ENCODE measurements at places on chromosomes 11 and 22.

DNA sequence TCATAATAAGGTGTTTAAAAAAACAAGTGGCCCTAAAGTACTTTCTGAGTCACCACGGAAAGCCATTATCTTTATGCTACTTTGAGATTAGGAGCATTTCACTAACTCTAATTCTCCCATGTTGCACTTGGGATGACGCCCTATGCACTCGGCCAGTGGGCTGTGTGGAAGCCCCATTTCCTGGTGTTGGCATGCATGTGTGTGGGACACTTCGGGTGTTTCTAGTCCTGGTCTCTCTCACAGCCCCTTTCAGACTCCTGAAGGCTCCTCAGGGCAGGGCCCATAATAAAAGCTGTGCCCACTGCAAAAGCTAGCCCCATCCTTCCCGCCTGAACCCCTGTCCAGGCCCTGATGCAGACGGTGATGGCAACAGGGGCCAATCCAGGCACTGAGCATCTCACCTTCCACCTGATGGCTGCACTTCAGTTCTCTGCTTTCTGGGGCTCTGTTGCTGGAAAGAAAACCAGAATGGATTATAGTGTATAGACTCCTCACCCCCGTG lies 14.9 kb upstream of the FXYD2 start:
- no peak for DNase-seq

DNA sequence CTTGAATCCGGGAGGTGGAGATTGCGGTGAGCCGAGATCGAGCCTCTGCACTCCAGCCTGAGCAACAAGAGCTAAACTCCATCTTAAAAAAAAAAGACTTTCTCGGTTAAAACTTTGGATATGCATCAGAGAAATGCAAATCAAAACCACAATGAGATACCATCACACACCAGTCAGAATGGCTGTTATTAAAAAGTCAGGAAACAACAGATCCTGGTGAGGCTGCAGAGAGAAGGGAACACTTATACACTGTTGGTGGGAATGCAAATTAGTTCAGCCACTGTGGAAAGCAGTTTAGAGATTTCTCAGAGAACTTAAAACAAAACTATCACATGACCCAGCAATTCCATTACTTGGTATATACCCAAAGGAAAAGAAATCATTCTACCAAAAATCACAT lies 619.4 kb upstream of the KIRREL3 start:
- DNase-seq: no peak

- DNase-seq: no peak
Measured at GRCh38 chr11:112247201-112247600, 13.5 kb downstream of the PLET1 start.

- no peak for DNase-seq
Measured at GRCh38 chr11:131713529-131714134, 343.2 kb downstream of the NTM start.

DNA sequence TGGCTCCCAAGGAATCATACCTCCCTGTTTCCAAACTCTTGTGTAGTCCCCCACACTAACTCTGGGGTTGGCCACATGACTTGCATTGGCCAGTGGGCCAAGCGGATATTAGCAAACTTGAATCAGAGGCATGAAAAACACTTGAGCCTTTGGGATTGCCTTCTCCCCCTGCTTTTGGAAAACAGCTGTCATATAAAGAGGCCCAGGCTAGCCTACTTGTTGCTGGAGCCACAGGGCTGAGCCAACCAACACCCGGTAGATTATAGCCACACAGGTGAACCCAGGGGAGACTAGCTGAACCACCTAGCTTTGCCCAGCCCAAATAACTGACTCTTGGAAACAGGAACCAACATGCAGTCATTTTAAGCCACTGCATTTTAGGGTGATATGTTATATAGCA lies 354.8 kb downstream of the TENM4 start:
- no peak for DNase-seq

DNA sequence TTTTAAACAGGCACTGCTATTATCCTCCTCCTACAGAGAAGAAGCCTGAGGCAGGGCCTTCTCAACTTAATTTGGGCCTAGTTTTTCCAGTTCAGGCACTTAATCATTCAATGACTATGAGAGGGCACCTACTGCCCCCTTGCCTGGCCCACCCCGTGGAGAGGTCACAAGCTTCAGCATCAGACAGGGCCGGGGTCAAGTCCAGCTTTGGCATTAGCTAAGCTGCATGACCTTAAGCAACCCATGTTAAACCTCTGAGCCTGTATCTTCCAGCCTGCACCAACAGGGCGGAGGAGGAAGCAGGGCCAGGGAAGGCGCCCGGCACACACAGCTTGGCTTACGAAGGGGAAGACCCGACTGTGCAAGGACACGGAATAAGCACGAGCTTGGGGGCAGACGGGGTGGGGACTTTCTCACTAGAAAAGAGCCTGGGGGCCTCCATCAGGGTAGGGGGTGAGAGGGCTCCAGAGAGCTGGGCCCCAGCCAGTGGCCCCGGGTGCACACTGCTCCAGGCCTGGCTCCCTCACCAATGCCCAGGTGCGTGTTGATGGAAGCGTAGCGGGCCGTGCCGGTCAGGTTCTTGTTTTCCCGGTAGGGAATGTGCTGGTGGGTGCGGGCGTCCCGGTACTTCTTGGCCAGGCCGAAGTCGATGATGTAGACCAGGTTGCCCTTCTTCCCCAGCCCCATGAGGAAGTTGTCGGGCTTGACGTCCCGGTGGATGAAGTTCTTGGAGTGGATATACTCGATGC lies 16.9 kb downstream of the CSNK1E start:
- DNase-seq: no peak

- DNase-seq: no peak
Measured at GRCh38 chr11:100460426-100460825, 226.7 kb upstream of the ARHGAP42 start.

DNA sequence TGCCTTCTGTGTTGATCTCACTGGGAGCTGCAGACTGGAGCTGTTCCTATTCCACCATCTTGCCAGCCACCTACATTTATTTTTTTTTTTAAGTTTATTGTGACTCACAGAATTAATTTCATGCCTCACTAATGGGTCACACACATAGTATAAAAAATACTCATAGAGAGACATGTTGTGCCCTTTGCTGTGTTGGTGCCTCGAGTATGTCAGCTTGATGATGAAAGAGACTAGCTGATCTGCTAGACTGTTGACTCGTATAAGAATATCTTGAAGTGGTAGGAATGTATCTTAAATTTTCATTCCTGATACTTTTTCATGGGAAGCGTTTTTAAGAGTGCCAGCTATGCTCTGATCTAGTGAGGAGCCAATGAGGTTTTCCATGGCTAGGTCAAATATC lies 28.6 kb upstream of the AMPD3 start:
- no peak for DNase-seq

GRCh38 chr22:39179401-39179827 lies 26.9 kb upstream of the CBX7 start:
- no peak for DNase-seq

- DNase-seq: no peak
Measured at GRCh38 chr11:122441666-122442035, 213.9 kb upstream of the UBASH3B start.

- no peak for DNase-seq
Measured at GRCh38 chr11:67025750-67026149, 2.8 kb downstream of the SYT12 start.

GRCh38 chr22:41285441-41285819 lies 557 bp downstream of the RANGAP1 start:
- peak; percentile 86 for DNase-seq

DNA sequence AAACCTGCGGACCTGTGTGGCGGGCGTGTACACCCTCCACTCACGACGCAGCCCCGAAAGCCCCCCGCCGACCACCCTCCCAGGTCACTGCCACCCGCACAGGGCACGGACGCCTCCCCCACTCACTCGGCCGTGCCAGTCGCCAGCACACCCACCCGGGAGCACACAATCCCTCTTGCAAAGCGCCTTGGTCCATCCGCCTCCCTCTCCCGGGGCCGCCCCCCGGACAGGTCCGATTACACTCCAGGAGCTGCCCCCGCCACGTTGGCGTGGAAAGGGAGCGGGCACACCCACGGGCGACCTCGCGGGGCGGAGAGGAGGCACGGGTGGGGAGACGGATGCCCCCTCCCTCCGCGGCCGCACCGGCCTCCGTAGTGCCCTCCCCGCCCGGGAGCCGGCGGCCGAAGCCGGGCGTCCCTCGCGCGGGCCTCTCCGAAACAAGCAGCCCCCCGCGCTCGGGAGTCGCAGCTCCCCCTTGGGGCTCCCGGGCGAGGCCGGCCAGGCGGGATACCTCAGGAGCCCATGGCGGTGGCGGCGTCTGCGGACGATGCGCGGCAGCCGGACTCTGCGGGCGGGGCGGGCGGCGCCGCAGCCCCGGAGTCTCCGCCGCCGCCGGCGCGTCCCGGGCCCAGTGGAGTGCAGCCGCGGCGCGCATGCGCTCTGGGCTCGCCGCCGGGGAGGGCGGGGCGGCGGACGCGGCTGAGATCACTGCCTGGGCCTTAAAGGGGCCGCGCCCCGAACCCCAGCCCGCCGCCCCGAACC lies at the start of gene TMEM184B:
TMEM184B (minus strand) TSS at position 638 of the 762 bp plus-strand sequence. CDS start 25,049 bp downstream, outside the sequence.
- peak; percentile 86 for DNase-seq

DNA sequence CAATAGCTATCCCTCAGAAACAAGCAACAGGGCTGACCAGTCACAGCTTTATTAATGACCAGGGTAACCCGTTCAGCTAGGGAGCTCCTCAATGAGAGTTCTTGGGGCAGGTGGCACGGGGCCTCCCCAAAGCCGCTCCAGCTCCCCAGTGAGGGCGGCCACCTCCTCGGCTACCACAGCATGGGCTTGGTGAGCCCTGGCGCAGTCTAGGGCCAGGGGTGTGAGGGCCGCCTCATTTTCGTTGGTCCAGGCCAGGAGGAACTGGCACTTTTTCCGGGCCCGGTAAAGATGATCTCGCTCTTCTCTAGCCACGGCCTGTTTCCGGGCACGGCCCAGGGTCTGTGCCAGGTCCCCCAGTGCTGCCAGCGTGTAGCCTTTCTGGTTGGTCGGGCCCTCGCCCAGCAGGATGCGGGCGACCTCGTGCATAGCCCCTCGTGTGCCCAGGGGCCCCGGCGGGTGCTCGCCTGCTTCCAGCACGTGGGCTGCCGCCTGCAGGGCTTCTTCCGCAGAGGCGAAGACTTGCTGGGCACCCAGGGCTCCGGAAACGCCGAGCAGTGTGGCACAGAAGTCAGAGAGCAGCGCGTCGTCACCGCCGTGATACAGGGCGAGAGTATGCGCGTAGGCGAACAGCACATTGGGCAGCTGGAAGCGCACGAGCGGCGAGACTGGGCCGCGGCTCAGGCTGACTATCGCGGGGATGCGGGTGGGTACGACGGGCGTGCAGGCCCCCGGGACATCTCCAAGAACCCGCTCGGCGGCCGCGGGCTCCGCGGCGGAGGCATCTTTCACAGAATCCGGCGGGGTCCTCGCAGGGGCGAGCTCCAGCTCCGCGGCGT lies 913 bp downstream of the ZNHIT2 start:
- DNase-seq: peak; percentile 71

DNA sequence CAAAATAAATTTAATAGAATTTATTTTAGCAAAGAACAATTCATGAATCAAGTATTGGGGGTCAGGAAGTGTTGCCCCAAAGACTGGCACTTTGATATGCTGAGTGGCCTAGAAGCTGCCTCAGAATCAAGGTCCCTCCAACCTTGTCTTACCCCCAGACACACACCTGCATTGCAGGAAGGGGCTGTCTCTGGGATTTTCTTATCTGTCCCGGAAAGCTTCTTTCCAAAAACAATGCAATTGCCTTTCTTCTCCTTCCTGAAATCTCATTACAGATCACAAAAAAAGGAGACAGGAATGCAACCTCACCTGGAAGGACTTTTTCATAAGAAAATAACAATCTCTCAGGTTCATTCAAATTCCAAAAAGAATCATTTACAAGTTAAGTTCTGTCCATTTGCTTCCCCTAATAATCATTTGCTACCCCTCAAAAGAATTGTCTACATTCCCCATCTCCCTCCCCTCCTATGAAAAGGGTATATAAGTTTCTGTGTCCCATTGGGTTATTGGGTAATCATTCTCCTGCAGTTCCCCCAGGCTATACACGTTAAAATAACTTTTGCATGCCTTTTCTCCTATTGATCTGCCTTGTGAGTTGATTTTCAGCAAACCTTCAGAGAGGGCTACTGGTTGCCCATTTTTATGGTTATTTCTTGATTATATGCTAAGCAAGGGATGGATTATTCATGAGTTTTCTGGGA lies 21.3 kb downstream of the OR10A6 start:
- DNase-seq: no peak

DNA sequence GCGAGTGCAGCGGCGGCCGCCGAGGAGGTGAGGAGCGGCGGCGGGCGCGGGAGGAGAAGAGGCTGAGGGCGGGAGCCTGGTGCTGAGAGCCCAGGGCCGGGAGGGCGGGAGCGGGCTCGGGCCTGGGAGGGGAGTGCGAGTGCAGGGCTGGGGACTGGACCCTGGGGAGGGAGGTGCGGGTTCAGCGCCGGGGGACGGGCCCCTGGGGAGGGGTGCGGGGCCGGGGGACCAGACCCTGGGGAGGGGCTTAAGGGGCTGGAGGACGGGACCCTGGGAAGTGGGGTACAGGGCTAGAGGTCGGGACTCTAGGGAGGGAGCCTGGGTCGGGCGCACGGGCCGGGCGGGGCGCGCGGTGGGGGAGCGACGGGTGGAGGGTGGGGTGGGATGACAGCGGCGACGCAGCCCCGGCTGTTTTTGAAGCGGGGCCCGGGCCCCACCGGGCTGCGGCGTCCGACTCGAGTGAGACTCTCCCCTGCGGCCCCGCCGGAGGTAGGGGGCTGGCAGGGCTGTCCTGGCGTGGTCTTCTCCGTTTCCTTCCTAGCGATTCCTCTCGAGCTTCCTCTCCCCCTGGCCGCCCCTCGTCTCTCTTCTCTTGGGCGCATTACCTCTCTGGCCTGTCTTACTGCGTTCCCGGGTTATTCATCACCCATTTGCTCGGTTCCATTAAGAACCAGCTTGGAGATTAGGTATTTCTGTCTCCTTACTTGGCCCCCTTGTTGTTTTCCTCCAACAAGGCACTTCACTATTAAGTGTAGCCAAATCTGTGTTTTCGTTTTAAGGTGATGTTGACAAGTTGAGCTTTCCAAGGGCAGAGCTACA lies 754 bp downstream of the NUP50 start:
- peak; percentile 31 for DNase-seq

- no peak for DNase-seq
Measured at GRCh38 chr11:84882056-84882455, 745.1 kb downstream of the DLG2 start.

DNA sequence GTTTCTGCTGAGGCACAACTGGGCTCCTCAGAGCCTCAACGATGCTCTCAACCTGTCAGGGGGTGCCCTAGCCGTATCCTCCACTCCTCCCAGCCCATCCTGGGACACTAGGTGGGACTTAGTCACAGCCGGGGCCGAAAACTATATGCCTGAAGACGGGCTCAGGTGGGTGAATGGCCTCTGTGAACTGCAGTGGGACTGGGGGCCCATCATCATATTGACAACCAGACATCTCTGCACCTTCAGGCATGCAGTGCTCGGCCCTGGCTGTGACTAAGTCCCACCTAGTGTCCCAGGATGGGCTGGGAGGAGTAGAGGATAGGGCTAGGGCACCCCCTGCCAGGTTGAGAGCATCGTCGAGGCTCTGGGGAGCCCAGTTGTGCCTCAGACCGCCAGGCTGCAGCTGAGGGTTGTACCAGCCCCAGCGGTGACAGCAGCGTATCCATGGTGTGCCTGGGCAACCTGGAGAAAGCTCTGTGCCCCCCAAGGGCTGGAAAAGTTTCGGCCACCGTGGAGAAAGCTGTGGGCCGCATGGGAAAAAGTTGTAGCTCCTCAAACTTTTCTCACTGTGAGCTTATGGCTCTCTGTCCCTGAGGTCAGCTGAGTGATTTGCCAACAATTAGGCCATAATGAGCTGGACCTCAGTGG lies 88.9 kb downstream of the RRM1 start:
- DNase-seq: no peak

GRCh38 chr11:60274416-60274815 lies 6.0 kb upstream of the MS4A4A start:
- DNase-seq: no peak

Data from CD4-positive, alpha-beta T cell treated with Interleukin-21 for 1 hour (primary cell).